Stimulated activated CD8-positive, alpha-beta memory T cell treated with anti-CD3 and anti-CD28 coated beads, Interleukin-12 subunit alpha, Interleukin-12 subunit beta, amount 100 ng/mL, for 4 hours (primary cell): ENCODE measurements at places on chromosomes 7 and 10.

DNA sequence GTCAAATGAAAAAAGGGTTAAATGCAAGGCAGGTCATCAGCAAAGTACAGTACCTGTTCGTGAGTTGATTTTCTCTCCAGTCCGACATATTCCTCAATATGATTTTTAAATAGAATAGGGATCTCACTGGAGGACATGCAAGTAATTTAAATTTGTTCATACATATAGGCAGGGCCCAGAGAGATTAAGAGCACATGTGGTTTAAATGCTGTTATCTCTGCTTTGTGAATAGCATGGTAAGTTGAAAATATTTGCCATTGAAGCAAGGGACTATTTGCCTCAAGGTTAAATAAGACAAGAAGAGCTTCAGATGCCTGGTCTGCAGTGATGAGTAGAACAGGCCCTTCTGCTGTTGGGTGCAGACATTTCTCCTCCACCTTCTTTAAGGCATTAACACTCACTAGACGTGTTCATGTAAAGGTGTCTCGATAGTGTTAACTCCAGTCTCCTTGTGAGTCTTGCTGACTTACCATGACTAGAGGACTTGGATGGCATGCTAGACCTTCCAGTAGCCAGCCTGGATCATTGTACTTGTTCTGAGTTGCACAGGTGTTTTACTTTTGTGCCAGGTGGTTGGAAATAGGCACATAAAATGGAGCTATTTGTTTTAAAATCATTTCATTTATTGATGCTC is 15.6 kb upstream of the AKR1C3 start:
- DNase-seq = no peak

DNA sequence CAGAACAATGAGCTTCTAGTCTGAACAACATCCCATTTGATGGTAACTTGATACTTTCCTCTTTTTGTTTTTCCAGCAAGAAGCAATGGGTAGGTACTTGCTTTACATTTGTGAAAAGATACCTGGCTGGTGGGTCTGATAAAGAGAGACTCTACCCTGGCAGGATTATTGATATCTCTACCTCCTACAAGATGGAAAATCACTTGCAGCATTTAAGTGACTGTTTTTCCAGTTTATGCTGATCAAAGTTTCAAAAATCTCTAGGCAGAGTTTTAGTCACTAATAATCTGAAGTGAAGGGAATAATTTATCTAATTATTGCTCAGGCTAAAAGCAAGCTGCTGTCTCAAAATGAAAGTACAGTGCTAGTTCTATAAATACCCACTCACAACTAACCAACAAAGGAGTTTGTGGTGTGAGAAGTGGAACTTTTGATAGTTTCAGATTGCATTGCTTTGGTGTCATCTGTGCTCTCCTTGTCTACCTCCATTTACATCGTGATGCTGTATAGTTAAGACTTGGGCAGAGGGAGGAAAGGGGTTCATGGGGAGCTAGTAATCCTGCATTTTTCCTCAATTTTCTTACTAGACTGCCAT is 86.0 kb upstream of the ANKRD1 start:
- no peak for DNase-seq

DNA sequence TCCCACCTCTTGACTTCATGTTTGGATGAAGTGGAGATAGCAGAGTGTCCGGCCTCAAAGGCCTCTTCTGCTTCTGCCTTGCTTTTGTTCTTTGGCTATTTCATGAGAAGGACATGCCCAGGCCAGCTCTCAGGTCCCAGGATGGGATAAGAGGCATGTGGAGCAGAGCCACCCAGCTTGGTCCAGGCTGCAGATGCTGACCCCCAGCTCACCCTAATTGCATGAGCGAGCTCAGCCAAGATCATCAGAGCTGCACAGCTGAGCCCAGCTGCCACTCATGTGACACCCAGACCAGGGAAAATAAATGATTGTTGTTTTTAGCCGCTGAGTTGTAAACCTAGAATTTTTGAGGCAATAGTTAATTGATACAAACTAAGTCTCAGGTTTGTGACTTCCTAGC is 230.0 kb downstream of the PHF14 start:
- no peak for DNase-seq

DNA sequence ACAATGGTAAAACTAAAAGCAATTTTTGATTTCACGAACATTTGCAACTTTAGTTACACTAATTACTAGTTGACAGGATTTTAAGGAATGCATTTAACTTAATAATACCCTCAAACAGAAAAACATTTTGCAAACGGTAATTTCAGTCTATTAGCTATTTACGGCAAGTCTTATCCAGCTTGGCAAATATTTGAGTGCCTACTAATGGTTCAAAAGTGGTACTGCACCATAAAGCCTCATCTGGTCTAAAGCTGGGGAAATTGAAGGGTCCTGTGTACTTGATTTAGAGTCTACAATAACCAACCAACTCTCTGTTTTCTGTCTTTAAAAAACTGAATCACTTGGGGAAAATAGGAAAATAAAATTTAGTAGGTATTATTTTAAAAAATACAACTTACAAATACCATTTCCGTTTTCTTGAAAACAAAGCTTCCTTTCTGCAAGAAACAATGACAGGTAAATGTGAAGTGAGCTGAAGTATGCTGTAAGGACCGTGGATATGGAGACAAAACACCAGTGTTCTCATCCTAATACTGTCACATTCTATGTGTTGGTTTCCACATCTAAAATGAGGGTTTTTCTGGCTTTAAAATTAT is 142.3 kb downstream of the VPS50 start:
- DNase-seq = no peak

- no peak for DNase-seq
Observed at GRCh38 chr10:88926566-88927415, 25.8 kb downstream of the ACTA2 start.

DNA sequence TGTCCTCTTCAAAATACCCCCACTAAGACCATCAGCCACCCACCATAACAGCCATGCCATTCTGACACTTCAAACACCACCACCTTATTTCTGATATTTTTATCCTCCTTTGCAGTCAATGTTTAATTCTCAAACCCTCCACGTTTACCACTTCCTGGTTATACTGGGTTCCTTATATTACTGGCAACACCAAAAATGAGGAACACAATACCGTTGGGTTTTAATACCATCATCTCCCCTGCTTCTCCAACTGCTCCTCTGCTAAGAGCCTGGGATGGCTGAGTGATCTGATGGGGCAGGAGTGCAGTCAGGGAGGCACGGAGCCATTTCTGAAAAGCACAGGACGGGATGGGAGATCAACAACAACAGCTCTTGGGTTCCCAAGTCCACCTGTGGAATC is 140.5 kb downstream of the CHCHD3 start:
- no peak for DNase-seq

DNA sequence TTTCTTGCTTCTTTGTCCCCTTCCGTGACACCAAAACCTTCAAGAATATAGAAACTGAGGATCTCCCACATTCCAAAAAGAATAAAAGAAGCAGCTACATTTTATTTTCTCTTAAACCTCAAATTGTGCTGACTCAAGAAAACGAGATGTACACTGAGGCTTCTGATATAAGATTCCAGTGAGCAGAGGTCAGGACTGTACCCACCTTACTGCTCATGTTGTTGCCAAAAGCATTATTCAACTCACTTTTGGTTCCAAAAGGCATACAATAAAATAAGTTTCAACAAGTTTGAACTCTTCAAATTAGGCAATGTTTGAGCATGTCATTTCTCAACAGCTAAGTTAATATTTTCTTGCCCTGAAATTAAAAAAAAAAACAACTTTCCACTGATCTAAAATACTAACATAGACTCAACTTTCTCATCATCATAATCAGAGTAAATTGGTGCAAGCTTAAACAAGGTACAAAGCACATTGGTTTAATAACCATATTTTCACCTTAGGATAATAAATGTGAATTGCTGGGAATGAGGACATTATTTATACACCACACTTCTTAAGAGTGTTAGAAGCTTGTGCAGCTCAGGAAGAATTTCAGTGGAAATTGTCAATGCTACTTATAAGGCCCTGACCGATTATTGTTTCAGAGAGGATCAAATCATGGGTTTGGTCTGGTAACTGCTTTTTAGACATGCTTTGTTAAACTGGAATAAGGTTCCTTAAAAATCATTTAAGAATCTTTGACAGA is 629.0 kb upstream of the IGFBP3 start:
- DNase-seq = no peak
